ENCODE measurements at places on chromosomes 2 and 18.

- DNase-seq: peak; percentile 71
Measured at GRCh38 chr18:31791817-31792579, 31.3 kb upstream of the SLC25A52 start.

GRCh38 chr2:100875516-100876230, 55.7 kb downstream of the NPAS2 start:
- DNase-seq: no peak

GRCh38 chr2:63346411-63346810, 241.9 kb downstream of the WDPCP start:
- no peak for DNase-seq

GRCh38 chr2:8571301-8571791, 110.5 kb upstream of the ID2 start:
- DNase-seq: no peak

GRCh38 chr2:100038011-100038410, 104.4 kb downstream of the AFF3 start:
- DNase-seq: no peak

DNA sequence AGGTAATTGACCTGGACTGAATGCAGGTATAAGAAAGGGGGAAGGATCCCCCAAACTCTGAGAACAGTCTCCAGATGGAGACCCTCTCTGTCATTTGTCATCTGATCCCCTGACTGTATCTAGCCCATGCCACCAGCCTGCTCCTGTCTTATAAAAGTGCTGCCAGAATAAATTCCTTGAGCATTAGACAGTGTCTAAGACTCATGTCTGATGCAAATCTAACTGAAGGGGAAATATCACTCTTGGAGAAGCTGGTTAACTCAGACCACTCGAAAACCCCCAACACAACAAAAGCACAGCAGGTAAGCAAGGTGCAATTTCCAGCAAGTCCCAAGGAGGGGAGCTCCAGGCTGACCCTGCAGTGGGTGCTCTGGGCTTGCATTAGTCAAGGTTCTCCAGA, 40.9 kb upstream of the KDM3A start:
- DNase-seq: no peak

- DNase-seq: no peak
Measured at GRCh38 chr2:86048888-86049287, 56.8 kb downstream of the POLR1A start.

GRCh38 chr2:237865623-237866041, 6.2 kb downstream of the RAMP1 start:
- DNase-seq: no peak

DNA sequence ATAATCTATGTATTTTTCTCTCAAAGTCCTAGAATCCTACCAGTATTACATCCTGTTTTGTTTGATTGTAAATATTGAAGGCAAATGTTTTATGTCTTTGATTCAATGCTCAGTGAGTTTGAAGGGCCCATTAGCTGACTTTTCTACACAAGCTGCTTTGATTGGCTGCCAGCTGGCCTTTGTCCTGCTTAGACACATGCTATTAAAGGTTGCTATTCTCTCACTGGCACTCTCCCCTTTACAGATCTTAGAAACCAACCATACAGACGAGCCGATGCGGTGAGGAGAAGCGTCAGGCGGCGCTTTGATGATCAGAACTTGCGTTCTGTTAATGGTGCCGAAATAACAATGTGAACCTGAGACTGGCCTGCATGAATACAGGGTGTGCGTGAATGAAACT, 69.7 kb downstream of the PRPF40A start:
- DNase-seq: no peak

DNA sequence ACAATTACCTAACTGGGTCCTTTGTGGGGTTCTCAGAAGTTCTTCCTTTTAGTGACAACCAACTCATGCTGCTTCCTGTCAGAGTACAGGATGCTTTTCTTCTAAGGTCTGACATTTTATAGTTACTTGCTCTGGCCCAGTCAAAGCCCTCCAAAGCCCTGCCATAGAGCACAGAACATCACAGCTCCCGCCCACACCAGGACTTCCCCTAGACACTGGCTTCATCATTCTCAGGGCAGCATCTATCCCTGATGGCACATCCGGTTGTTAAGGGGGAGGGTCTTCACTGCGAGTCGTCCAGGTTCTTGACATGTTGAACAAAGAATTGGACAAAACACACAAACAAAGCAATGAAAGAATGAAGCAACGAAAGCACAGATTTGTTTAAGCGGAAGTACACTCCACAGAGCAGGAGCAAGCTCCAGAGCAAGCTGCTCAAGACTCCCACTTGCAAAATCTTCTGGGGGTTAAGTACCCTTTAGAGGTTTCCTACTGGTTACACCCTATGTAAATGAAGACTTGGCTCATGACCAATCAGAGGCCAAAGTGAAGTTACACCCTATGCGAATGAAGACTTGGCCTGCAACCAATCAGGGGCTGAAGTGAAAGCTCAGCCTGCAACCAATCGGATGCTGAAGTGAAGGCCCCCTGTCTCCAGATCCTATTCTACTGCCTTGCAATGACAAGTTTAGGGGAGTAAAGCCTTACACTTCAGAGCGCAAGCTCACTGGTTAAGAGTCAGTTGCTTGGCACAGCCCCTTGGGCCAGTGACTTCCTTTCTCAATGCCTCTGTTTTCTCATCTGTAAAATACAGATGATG, 79.0 kb downstream of the HDAC4 start:
- no peak for DNase-seq

GRCh38 chr2:68565858-68566257, 77.5 kb upstream of the PROKR1 start:
- DNase-seq: no peak

GRCh38 chr2:168901003-168901402, at the start of gene G6PC2:
TSS of gene G6PC2 (plus strand) at chr2:168901291. CDS start at chr2:168901332, 41 bp downstream.
- DNase-seq: no peak

GRCh38 chr2:223586261-223586660, 15.9 kb downstream of the SCG2 start:
- no peak for DNase-seq

GRCh38 chr18:79952456-79952995, 1.1 kb upstream of the SLC66A2 start:
- no peak for DNase-seq

- DNase-seq: no peak
Measured at GRCh38 chr18:56889621-56890020, 238.5 kb downstream of the WDR7 start.

DNA sequence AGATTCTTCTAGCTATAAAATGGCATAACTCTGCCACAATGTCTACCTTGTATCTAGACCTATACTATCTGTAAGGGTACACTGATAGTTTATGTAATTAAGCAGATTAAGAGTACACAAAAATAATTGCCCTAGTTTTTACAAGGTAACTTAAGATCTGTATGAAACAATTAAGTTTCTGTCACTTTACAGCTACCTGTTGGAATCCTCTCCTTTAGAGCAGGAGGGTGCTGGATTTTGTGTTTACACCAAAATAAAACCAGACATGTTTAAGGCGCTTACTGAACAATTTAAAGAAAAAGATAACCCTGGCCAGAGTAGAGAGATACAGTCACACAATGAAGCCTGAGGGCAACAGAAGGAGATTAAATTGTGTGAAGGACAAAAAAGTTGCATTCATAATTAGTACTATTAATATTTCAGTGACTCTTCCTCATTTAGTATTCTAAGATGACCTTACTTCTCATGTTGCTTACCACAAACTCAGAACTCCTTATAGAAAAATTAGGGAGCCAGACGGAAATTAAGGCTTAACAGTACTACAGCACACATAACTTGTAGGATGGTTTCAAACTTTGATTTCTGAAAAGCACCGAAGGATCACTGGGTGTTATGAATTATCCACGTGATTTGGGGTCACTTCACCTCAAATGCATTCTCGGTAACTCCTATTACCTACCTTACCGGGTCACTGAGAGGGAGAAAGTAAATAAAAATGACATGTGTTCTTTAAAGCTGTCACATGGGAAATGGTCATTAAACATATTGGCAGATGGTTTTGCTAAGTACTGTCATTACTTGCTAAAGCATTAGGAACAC, 1.0 kb downstream of the DARS1 start:
- DNase-seq: peak; percentile 63

- no peak for DNase-seq
Measured at GRCh38 chr2:109255654-109256053, 126.6 kb downstream of the SH3RF3 start.

GRCh38 chr2:39996653-39997080, 217.6 kb upstream of the THUMPD2 start:
- DNase-seq: no peak

GRCh38 chr2:163187995-163188655, 349.6 kb upstream of the KCNH7 start:
- DNase-seq: no peak

GRCh38 chr2:161780881-161781280, 156.7 kb downstream of the SLC4A10 start:
- no peak for DNase-seq

- no peak for DNase-seq
Measured at GRCh38 chr2:173741759-173742158, 223.4 kb downstream of the SP3 start.

DNA sequence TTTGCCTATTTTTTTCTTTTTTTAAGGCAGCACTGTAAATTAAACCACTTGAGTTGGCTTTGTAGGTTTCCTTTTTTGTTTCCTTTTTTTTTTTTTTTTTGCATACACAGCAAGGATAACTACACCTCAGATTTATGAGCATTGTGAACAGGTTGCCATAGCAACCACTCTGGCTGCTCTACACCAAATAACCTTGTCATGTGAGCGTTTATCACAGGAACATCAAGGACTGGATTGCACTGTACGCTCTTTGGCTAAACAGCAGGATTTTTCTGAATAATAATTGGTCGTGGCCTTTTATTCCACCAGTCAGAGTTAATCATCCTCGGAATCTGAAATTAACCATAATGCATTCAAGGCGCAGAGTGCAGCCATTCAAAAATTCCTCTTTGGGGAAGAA, 199.1 kb upstream of the SLC14A2 start:
- DNase-seq: no peak

DNA sequence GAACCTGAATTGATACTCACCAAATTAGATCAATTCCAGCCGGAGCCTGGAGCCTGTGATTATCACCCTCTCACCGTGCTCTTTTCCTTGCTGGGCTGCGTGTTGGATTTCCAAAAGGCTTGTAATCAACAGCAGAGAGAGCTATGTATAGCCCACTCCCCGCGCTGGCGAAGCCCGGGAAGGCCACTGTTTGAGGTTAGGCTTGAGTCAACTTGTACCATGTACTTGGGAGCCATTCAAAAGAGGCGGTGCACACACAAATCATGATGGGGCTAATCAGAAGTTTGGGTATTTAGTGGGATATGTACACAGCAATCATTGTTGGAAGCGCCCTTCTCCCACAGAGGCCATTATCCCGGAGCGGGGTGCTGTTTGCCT, 151.6 kb downstream of the GLI2 start:
- DNase-seq: no peak

GRCh38 chr2:48313036-48313877, 216.7 kb upstream of the STON1 start:
- peak; percentile 25 for DNase-seq

DNA sequence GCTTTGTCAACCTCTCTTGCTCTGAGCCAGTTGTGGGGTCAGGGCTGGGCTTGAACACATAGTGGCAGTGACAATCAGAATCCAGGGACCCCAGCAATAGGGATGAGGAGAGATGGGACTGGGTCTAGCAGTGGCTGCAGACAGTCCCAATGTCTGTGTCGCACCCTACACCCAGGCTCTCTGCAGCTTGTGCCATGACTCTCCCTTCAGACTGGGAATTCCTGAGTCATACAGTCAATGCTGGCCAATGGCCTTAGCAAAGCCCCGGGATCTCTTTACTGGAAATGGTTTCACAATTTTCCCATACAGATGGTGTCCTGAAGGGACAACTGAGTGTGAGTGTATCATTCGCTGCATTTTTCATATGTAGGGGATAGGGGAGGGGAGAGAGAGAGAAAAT, 74.2 kb upstream of the CELF4 start:
- DNase-seq: no peak

DNA sequence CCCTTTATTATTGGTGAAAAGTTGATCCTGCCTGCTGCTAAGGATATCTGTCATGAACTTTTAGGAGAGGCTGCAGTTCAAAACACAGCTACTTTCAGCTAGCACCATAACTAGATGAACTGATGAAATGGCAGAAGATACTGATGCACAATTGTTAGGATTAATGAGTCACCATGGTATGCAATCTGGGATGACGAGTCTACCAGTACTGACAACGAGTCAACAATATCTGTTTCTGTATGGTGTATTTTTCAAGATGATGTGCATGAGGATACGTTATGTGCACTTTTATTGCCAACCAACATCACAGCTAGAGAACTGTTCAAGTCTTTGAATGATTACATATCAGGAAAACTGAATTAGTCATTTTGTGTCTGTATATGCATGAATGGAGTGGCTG, 68.7 kb downstream of the NETO1 start:
- no peak for DNase-seq

- no peak for DNase-seq
Measured at GRCh38 chr2:209049608-209050007, 374.2 kb upstream of the MAP2 start.

GRCh38 chr2:8061219-8061618, 620.6 kb upstream of the ID2 start:
- no peak for DNase-seq

DNA sequence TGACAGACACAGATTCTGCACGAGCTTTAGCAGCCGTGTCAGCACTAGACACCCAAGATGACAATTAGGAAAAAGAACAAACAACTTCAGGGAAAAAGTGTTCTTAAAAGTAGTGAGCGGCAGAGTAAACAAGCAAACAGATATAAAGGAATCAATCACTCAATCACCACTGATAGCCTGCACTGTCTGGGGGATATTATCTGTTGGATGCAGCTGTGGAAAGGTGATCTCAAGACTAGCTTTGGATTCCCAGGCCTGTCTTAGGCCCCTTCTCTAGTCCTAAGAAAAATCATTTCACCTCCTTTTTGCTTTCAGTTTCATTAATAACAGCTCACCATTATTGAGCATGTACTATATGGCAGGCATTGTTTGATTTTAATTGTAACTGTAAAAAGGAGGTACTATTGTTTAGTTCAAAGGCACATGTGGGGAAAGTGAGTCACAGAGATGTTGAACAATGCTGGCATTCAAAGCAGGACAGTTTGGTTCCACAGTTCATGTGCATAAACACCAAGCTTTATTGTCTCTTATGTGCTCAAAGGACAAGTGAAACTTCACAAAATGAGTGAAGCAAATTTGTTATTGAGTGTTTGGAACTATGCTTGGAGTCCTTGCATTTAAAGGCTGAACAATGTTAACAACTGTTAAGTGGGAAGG, 147.3 kb upstream of the TCF4 start:
- DNase-seq: no peak

- DNase-seq: no peak
Measured at GRCh38 chr2:168699844-168700417, 102.5 kb upstream of the NOSTRIN start.

- DNase-seq: no peak
Measured at GRCh38 chr2:173278794-173279526, 75.7 kb upstream of the CDCA7 start.

- DNase-seq: no peak
Measured at GRCh38 chr18:48472610-48473009, 63.4 kb upstream of the ZBTB7C start.

- no peak for DNase-seq
Measured at GRCh38 chr2:206343816-206344215, 69.4 kb downstream of the ZDBF2 start.

GRCh38 chr2:197113275-197113711, 186.8 kb upstream of the PGAP1 start:
- DNase-seq: peak; percentile 48
